Left hindlimb (tissue), 1 donor: ENCODE measurements at places on chromosomes 4 and X.

- DNase-seq, result peak; percentile 32
Observed at GRCh38 chr4:157128395-157128794, 52.4 kb downstream of the GLRB start.

GRCh38 chr4:6282314-6282771 lies 12.7 kb downstream of the WFS1 start:
- DNase-seq, result no peak

- no peak for DNase-seq
Observed at GRCh38 chr4:28241021-28241420, 1380.4 kb downstream of the STIM2 start.

DNA sequence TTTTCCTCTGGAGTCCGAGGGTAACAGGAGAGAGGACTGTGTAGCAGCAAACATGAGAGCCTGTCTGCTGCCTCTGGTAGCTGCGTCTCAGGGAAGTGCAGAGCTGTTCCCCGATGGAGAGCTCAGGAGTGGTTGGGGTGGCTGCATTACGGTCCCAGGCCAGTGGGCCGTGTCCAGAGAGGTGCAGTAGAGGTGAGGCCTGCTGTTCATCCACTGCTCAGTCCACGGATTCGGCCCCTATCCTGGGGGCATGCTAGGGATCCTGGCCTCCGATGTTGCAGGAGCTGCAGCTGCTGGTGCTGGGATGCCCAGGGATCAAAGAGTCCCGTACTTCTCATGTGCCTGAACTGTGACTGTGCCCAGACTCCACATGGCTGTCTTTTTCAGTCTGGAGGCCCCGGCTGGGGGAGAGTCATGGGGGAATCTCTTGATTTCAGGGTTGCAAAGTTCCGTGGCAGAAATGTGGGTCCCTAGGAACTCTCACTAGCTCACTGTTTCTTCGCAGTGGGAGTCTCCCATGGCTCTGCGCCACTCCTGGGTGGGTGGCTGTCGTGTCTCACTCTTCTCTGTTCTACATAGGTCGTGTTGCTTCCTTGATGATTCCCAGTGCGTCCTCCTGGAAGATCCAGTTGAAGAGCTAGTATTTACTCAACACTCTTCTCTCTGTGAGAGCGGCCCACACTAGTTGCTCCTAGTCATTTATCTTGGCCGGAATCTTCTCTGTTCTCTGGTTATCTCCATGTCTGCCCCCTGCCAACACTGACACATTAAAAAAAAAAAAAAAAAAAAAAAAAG lies 109.5 kb upstream of the CENPE start:
- no peak for DNase-seq

- DNase-seq, result no peak
Observed at GRCh38 chr4:14178421-14178820, 550.9 kb upstream of the BOD1L1 start.

GRCh38 chr4:21991562-21991961 lies 43.0 kb upstream of the KCNIP4 start:
- no peak for DNase-seq

GRCh38 chr4:146742416-146742815 lies 103.7 kb downstream of the POU4F2 start:
- no peak for DNase-seq

GRCh38 chr4:168847771-168848502 lies 162.1 kb downstream of the CBR4 start:
- DNase-seq, result no peak

GRCh38 chr4:173301518-173302201 lies 32.5 kb downstream of the HMGB2 start:
- no peak for DNase-seq

DNA sequence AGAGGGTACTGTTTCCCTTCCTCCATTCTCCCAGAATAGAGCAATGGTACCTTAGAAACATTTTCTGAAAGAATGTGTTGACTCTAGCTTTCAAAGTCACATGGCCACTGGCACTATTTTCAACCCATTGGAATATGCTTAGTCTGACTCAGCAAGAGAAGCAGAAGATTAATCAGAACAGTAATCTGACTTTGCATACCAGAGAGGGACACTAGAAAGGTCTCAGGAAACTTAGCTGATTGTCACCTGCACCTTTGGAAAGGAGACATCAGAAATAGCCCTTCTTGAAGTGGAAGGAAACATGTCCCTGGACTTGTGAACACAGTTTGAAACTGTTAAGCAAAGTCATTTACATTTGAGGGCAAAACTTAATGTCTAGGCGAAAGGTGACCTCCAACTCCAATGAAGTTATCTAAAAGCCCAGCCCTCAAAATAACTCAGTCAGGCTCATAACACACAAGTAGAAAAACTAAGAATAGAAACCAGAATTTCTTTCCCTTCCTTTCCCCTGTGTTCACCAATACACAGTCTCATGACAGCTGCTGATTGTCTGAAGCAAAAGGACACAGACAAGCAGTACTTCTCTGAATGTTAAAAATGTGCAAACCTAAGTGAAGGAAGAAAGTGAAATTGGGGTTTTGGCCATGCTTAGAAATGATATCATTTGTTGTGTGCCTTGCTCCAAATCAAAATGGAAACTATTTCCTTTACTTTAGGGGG lies 270.8 kb downstream of the GRIA3 start:
- DNase-seq, result no peak

DNA sequence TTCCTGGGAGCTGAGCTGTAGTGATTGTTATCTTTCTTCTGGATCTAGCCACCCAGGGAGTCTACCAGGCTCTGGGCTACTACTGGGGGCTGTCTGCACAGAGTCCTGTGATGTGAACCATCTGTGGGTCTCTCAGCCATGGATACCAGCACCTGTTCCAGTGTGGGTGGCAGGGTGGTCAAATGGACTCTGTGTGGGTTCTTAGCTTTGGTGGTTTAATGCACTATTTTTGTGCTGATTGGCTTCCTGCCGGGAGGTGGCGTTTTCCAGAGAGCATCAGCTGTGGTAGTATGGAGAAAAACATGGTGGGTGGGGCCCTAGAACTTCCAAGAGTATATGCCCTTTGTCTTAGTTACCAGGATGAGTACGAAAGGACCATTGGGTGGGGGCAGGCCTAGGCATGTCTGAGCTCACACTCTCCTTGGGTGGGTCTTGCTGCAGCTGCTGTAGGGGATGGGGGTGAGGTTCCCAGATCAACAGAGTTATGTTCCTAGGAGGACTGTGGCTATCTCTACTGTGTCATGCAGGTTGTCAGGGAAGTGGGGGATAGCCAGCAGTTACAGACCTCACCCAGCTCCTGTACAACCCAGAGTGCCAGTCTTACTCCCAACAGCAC lies 264.8 kb upstream of the LDB2 start:
- DNase-seq, result no peak

DNA sequence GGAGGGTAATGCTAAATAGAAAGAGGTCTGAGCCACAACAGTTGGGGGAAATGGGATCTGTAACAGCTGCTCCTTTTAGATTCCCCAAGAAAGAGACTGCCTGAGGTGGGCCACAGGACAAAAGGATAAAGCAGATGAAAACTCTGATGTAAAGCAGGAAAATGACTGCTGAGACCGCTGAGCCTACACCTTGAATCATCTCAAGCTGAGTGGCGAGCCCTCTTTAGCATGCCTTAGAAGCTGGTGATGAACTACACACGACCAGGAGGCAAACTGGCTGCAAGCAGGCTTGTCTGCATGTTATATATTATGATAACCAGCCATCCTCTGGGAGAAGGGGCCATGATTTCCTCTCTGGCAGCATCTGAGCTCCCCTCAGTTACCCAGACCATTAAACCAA lies 88.4 kb downstream of the TTC29 start:
- DNase-seq, result no peak

- no peak for DNase-seq
Observed at GRCh38 chr4:52957835-52958631, 95.9 kb downstream of the RASL11B start.

DNA sequence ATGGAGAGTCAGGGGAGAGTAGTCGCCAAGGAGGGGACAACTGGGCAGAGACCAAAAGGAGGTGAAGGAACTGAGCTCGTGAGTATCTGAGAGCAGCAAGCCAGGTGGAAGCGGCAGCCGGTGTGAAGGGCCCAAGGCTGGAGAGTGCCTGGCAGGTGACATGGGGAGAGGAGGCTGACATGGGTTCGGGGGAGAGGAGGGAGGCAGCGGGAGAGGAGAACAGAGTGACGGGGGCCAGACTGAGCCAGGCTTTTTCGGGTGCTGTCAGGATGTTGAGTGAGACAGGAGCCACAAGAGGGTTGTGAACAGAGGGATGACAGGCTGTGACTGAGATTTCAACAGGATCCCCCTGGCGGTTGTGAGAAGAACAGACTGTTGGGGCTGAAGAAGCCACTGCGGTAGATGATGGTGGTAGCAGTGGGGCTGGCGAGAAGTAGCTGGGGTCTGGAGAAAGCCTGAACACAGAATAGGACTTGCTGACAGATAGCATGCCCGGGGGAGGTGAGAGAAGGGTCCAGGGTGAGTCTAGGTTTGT lies 5.7 kb downstream of the ELK1 start:
- no peak for DNase-seq

- DNase-seq, result no peak
Observed at GRCh38 chr4:36168127-36168878, 76.0 kb downstream of the ARAP2 start.

- DNase-seq, result no peak
Observed at GRCh38 chr4:7978907-7979651, 39.4 kb upstream of the AFAP1 start.

DNA sequence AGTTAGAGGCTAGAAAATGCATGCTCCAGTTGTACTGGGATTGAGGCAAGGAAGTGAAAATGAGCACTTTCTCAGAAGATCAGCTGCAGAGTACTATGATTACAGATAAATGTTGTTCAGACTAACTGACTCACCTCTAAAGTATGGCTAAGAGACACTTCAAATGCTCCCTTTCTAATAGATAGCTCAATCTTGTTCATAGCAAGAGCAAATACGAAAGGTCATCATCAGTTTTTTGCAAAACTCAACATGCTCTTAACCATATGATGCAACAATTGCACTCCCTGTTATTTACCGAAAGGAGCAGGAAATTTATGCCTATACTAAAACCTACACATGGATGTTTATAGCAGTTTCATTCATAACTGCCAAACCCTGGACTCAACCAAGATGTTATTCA lies 838.4 kb upstream of the INTU start:
- DNase-seq, result no peak

DNA sequence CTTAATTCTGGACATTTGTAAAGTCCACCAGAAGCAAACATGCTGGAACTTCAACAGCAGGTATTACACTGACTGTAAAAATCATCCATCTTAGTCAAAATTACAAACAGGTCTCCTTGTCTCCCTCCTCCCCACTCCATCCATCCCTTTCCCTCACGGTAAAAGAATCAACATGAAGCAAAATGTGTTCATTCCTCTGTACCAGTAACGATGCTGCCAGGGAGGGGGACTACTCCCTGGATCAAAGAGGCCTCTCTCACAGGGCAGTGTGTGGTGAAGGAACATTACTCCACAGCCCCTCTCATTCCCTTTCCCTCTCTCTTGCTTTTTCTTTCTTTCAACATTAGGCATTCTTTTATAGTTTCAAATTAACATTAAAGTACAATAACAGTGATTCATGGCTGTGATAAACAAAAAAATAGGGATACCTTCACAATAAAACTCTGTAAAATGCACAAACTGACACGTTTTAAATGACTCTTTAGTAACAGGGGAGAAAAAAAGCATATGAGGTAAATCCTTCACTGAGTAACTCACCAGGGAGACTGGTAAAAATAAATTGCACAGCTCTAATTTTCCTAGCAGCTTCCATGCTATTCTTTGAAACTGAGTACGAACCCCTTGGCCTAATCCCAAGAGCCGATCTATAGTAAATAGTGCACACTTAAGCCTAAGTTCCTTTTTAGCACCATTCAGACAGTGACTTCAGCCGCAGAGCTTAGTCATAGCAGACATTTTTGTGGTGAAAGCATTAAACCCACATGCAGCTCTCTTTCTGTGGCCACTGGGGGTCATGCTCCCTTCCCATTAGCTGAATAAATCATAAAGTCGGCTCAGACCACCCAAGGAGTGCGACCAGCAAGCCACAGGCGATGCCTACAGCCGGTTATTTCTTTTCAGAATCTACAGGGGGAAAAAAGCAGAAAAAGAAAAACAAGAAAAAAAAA lies 215.6 kb upstream of the GYPA start:
- peak; percentile 84 for DNase-seq

- no peak for DNase-seq
Observed at GRCh38 chrX:18410038-18410437, 15.4 kb upstream of the CDKL5 start.

DNA sequence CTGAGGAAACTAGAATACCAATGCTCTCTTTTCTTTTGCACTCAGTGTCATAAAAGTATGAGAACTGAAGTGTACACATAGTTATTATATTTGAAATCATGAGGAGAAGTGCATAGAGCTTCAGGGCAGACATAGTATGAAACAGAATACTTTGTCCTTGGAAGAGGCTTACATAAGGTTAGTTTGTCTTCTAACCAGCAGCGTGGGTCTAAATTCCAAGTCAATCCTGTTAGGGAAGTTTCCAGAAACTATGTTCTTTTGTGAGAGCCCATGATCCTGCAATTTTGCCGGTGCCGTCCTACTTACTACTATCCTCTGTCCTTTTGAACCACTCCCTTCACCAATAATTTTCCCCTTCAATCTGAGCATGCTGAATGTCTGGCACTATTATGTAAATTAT lies 156.2 kb downstream of the PABPC4L start:
- no peak for DNase-seq

DNA sequence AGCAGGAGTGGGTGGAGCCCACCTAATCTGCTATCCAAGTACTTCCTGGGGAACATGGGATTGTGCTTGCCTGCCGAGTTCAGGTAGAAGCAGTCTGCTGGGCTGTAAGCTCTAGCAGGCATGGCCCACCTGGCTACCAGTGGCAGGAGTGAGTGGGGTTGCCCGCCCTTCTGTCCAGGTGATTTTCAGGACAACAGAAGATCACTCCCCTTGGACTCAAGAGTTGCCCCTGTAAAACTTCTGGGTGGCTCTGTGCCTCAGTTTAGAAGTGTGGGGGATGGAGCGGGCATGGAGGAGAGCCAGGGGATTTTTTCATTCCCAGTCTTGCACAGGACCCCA lies 43.5 kb downstream of the NDST3 start:
- DNase-seq, result no peak

DNA sequence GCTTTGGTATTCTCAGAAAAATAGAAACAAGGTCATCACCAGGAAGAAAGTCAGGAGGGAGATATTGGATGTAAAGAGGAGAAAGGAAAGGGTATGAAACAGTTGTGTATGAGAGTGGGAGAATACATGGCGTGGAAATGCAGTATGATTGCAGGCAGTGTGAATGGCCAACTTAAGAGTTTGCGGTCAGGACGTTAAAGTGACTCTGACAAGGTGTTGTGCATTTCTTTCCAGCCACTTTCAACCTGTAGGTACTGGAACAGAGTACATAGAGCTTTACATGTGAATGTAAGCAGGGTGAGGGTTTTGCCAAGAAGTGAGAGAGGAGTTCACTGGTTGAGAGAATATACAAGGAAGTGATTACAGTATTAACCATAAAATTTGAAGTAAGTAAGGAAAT lies 15.7 kb downstream of the ATP10D start:
- DNase-seq, result no peak

GRCh38 chr4:185671496-185671895 lies 136.2 kb upstream of the PDLIM3 start:
- DNase-seq, result no peak

GRCh38 chr4:80142394-80143306 lies 54.7 kb upstream of the PRDM8 start:
- no peak for DNase-seq
